Fibroblast of skin of back (primary cell): ENCODE measurements at places on chromosomes 4 and X.

- no peak for DNase-seq
Observed at GRCh38 chr4:147594107-147594506, 23.1 kb upstream of the TMEM184C start.

- DNase-seq: peak; percentile 46
Observed at GRCh38 chr4:680928-681645, 6.7 kb downstream of the MYL5 start.

- DNase-seq: no peak
Observed at GRCh38 chr4:2598511-2599303, 62.3 kb downstream of the FAM193A start.

DNA sequence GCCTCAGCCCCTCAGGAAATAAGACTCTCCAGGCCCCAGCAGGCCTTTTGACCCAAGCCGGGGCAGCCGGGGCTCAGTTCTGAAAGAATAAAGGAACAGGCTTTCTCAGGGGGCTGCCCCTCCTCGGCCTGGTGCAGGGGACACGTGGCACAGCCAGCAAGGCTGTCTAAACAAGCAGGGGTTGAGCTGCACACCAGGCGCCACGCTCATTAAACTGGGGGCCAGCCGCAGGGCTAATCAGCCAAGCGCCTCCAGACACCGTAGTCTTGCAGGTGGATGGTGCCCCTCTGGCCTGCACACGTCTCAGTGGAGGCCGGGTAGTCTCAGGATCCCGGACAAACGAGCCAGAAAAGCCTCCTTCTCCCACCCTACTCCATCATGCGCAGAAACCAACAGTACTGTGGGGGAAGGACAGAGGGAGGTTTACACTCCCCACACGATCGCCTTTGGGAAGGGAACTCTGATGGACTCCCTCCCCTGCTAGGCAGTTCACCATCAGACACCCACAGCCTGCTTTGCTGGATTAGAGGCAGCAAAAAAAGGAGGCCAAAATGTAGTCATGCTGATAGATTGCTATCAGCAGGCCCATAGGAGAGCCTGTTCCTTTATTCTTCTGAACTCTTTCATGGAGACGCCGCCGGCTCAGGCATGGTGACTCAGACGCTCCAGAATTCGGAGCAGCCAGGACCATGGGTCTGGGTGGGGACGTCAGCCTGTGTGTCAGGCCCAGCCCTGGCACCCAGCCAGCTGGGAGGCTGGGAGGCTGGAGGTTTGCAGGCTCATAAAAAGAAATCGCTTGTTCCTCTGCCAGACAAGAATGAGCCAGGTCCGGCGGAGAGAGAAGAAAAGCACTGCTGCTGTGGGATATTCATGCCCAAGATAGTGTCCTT lies 342.4 kb downstream of the BCOR start:
- DNase-seq: peak; percentile 96

DNA sequence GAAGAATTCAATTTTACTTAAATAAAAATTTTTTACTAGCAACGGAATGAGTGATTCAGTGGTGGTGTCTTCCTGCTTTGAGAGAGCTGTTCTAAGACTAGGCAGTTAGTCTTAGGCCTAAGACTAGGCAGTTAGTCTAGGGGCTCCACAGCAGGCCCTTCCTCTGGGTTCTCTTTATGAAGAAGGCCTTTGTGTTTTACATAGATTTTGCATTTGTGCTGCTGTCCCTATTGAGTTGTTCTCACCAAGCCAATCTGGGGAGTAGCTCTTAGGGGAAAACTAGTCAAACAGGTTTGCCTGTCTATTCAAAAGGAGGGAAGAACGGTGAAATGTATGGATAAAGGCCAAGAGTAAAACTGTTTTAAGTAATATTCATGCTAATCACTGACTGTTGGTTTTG lies 7.6 kb downstream of the UGT8 start:
- no peak for DNase-seq

- DNase-seq: no peak
Observed at GRCh38 chrX:41502004-41502403, 54.9 kb downstream of the NYX start.

- DNase-seq: no peak
Observed at GRCh38 chr4:14862891-14863290, 139.4 kb upstream of the CPEB2 start.

- DNase-seq: no peak
Observed at GRCh38 chr4:124386163-124386562, 326.4 kb downstream of the ANKRD50 start.

DNA sequence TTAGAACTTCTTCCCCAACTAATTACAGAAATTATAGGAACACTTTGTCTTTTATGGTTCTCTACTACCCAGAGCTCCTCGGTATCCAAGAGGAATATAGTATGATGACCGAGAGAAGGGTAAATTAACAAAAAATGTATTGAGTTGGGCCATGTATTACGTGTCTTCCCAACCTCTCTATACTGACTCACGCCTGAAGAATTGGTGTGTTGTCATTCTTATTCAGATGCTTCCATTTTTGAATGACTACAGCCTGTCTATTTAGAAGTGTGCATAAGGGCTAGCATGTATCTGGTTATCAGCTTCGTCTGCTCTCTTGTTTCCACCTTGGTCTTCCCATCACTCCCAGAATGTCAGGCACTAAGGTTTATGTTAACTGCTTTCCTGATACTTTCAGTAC lies 24.5 kb upstream of the SCD5 start:
- DNase-seq: peak; percentile 68

GRCh38 chr4:67201334-67201733 lies 344.0 kb downstream of the CENPC start:
- DNase-seq: no peak

- DNase-seq: no peak
Observed at GRCh38 chr4:158825433-158826036, 56.7 kb downstream of the FNIP2 start.

- no peak for DNase-seq
Observed at GRCh38 chr4:112516471-112517066, 589 bp upstream of the NEUROG2 start.

GRCh38 chrX:153521034-153521433 lies 3.6 kb downstream of the ATP2B3 start:
- DNase-seq: no peak

DNA sequence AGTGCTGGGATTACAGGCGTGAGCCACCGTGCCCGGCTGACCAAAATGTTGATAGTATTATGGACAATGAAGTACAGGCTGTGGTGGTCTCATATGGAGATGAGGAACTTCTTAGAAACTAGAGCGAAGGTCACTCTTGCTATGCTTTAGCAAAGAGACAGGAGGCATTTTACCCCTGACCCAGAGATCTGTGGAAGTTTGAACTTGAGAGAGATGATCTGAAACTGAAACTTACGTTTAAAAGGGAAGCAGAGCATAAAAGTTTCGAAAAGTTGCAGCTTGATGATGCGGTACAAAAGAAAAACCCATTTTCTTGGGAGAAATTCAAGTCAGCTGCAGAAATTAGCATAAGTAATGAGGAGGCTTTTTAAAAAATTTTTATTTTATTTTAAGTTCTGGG lies 8.5 kb upstream of the CTAG2 start:
- no peak for DNase-seq

DNA sequence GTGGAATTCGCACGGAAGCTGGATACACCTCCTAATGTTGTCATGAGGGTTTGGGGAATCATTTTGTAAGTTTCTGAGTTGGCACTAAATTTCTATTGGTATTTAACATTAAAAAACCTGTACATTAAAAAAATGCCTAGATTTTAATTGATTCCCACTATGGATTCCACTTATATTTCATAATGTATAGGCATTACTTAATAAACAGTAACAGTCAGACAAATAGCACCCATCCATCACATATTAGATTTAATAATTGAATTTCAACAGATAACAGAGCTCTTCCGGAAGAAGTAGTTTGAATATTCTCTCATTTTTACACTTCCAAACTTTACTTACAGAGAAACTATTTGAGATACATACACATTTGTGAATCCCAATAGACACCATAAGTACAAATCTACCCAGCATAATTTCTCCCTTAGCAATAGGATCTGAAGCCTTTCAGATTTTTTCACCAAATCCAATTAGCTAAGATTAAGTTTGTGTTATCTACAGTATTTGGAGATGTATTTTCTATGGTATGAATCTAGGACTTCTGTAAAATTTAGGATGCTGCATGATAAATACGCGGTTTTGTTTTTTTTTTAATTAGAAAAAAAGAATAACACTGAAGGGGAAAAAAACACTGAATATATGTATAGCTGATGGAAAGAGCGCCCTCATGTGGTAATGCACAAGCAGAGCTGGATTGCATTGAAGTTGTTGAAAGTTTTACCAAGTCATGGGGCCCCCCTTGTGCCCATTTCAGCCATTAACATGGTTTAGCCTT lies 12.2 kb upstream of the ODAM start:
- DNase-seq: peak; percentile 55

GRCh38 chrX:22652596-22652995 lies 347.2 kb upstream of the DDX53 start:
- DNase-seq: peak; percentile 54

GRCh38 chr4:14347526-14347925 lies 654.8 kb upstream of the CPEB2 start:
- no peak for DNase-seq

DNA sequence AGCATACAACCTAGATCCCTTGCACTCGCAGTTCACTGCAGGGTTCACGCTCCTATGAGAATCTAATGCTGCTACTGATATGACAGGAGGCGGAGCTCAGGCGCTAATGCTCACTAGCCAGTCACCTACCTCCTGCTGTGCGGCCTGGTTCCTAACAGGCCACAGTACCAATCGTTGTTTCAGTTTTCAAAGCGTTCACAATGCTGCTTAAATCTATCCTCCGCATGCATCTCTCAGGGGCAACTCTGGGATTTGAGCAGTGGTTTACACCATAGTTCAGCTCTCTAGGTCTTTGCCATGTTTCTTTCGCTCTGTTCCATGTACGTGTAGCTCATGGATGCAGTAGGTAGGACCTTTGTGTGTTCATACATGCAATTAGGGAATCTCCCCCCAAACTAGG lies 47.2 kb downstream of the CLOCK start:
- no peak for DNase-seq
